Activated CD4-positive, alpha-beta T cell treated with anti-CD3 and anti-CD28 coated beads for 48 hours (primary cell): ENCODE measurements at places on chromosomes 12 and 14.

- DNase-seq, result no peak
These were observed 22.0 kb downstream of the SLC25A21 start for GRCh38 chr14:37150414-37150813.

DNA sequence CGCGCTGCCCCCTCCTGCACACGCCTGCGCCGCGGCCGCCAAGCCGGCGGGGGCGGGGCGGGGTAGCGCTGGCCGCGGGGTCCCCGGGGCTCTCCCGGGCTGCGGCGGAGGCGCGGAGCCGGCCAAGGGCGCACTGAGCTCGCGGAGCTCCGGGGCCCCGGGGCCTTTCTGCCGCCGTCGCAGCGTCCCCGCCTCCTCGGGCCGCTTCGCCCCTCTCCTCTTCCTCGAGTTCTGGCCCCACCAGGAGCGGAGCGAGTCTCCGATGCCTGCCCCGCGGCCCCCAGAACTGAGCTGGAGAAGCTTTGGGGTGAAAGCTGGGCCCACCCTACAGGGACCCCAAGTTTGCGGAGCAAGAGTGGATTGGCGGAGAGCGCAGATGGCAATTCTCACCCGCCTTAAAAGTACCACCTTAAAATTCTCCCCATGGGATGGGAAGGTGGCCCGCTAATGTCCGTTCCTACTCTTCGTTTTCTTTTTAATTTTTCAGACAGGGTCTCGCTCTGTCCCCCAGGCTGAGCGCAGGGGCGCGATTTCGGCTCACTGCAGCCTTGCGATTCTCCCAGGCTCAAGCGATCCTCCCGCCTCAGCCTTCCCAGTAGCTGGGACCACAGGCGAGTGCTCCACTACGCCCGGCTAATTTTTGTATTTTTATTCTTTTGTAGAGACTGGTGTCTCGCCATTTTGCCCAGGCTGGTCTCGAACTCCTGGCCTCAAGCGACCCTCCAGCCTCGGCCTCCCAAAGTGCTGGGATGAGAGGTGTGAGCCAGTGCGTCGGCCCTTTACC lies 129.6 kb downstream of the NDUFA12 start:
- DNase-seq, result no peak

GRCh38 chr14:100193417-100194357 lies 34.2 kb upstream of the DEGS2 start:
- DNase-seq, result peak; percentile 34

GRCh38 chr12:65004270-65004669 lies 116.8 kb downstream of the WIF1 start:
- no peak for DNase-seq

DNA sequence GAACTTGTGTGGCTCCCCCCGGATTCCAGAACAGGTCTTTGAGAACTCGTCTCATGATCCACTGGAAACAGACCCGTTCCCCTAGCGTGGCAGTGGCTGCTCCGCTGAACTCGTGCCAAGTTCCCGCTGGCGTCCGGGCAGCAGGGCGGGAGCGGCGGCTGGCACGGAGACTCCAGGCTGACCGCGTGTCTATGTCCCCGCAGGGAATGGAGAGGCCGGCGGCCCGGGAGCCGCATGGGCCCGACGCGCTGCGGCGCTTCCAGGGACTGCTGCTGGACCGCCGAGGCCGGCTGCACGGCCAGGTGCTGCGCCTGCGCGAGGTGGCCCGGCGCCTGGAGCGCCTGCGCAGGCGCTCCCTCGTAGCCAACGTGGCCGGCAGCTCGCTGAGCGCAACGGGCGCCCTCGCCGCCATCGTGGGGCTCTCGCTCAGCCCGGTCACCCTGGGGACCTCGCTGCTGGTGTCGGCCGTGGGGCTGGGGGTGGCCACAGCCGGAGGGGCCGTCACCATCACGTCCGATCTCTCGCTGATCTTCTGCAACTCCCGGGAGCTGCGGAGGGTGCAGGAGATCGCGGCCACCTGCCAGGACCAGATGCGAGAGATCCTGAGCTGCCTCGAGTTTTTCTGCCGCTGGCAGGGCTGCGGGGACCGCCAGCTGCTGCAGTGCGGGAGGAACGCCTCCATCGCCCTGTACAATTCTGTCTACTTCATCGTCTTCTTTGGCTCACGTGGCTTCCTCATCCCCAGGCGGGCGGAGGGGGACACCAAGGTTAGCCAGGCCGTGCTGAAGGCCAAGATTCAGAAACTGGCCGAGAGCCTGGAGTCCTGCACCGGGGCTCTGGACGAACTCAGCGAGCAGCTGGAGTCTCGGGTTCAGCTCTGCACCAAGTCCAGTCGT lies 1.5 kb downstream of the APOLD1 start:
- DNase-seq, result peak; percentile 76

DNA sequence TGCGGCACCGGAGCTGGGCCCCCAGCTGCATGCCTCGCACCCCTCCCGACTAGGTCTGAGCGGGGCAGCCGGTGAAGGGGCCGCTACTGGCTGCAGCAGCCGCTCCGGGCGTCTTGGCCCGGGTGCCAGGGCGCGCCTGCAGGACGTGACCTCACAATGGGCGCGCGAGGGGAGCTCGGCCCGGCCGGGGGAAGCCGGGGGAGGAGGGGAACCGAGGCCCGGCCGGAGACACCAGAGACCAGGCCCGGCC lies 353 bp downstream of the BAG5 start:
- DNase-seq, result no peak

DNA sequence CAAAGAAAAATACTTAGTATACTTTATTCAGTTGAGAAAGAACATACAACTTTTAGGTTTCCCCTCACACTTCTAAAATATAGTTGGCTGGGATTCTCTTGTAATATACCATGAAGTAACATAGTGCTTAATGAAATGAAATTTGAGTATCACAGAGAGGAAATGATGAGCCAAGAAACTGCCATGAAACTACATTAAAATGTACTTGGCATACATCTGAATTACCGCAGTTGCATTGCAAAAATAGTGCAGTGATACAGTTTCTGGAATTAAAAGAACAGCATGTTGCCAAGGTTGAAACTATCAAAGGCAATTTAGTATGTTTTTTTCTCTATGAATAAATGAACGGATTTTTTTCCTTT lies 389.2 kb downstream of the TMEM117 start:
- DNase-seq, result no peak

DNA sequence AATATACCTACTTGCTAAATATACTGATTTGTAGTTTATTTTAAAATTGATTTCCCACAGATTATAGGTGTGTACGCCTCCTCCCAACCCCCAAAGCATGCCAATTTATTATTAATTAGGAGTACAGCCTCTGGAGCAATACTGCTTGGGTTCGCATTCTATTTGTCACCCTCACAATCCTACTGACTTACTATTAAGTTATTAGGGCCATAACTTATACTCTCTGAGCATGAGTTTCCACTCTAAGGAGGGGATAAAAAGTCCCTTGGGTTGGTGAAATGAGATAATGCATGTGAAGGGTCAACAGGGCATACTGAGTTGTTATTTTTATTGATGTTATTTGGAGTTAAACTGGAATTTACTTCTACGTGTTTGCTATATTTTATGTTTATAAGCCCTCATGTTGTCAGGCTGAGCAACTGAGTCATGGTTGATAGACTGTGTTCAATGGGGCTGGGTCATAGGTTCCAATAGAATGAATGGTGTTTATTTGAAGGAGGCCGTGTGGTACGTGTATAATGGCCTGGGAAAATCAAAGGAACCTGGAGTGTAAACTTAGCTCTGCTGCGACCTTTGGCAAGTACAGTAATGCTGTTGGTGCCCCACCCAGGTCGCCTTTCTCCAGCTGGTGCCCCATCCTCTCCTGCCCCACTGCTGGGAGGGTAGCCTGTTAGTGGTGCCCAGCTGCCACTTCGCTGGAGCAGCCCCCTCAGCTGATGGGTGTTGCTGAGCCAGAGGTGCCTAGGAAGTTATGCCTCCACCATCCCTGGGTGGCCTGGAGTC lies 99.3 kb upstream of the PTPRB start:
- DNase-seq, result no peak

- no peak for DNase-seq
These were observed 290.9 kb downstream of the LRIG3 start for GRCh38 chr12:58629376-58629775.

- DNase-seq, result no peak
These were observed 232.4 kb downstream of the AEBP2 start for GRCh38 chr12:19671695-19672094.

DNA sequence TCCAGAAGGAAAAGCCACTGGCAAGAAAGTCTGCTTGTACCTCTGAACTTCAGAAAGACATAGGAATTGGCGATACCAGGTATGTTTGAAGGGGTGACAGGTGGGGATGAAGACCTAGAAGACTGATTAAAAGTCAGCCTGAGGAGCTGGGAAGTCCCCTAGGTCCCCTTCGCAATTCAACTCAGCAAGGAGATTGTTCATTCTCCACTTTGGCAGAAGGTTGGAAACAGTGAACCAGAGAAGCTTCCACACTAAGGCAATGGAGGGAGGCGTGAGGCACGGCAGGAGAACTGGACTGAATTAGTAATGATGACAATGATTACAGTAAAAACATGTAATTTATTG lies 240.3 kb upstream of the TMPO start:
- no peak for DNase-seq

DNA sequence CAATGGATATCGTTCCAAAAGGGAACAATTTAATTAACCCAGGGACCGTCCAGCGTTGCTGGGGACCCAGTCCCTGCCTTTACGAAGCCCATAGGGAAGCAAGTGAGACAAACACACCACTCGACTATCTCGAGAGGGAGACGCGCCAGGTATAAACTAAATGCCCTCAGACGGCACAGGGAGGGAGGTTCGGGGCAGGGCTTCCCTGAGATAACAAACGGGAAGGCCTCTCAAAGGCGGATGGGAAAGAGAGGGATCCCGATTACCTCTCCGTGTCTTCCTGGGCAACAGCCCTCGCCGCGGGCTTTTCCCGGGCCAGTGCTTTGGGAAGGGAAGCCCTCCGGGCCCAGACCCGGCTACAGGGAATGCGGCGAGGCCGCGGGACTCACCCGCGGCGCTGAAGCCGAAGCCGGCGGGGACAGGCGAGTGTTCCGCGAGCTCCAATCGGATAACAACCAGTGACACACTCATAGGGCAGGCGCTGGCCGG lies 390 bp downstream of the BRAP start:
- DNase-seq, result peak; percentile 31

- no peak for DNase-seq
These were observed 90.8 kb upstream of the SSTR1 start for GRCh38 chr14:38116895-38117294.

- peak; percentile 59 for DNase-seq
These were observed 8.3 kb downstream of the FMNL3 start for GRCh38 chr12:49698619-49699545.

- no peak for DNase-seq
These were observed 293.6 kb downstream of the RMST start for GRCh38 chr12:97756066-97756666.

DNA sequence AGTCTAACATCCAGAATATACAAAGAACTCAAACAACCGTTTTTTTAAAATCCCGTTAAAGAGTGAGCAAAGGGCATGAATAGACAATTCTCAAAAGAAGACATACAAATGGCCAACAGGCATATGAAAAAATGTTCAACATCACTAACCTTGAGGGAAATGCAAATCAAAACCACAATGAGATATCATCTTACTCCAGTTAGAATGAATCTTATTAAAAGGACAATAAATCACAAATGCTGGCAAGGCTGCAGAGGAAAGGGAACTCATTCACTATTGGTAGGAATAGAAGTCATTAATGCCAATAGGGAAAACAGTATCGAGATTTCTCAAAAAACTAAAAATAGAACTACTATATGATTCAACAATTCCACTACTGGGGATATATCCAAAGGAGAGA lies 520.1 kb downstream of the RMST start:
- DNase-seq, result no peak

DNA sequence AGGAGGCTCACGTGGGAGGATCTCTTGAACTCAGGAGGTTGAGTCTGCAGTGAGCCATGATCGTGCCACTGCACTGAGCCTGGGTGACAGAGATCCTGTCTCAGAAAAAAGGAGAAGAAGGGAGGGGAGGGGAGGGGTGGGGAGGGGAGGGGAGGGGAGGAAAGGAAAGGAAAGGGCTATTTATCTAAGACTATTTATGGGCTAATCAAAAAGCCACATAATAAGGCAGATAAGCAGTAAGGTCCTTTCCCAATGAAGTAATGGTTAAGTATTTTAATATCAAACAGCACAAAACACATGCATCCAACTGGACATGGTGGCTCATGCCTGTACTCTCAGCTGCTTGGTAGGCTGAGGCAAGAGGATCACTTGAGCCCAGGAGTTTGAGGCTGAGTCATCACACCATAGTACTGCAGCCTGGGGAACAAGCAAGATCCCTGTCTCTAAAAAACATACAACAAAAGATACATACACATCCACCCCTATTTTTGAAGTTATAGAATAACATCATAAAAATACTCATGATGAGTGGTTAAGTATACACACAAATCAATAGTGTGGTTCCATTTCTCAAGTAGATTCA lies 9.7 kb downstream of the PAWR start:
- DNase-seq, result no peak

GRCh38 chr14:87899228-87899627 lies 93.8 kb downstream of the GALC start:
- DNase-seq, result no peak

DNA sequence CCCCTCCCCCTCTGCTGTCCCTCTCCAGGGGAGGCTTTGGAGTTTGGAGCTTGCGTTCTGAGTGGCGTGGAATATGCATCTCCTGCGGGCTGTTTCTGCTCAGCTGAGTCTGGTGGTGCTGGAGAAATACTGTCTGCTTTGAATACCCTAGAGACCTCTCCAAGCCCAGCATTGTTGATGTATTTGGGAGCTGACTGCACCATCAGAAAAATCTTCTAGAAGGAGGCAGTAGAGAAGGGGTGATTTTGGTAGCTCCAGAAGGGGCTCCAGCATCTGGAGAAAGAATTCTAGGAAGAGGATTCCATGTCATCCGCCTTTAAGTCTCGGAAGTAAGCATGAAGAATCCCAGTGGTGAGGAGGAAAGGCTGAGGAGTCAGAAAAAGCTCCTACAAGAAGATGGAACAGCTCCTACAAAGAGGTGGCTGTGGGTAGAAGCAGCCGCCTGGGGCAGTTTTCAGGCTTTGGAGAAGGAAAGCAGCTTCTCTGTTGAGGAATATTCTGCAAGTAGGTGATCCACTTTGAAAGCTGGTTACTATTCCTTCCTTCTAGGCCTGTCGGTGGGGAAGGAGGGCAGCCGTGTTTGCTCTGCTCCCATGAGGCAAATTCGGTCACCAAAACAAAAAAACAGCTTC lies 9.7 kb downstream of the MLXIP start:
- no peak for DNase-seq
